ENCODE measurements at places on chromosomes 3 and 15. TPM values are rescaled to one million over a fixed set of nuclear protein-coding genes. Genes with fewer than 3 reads are reported as not detected.

- DNase-seq, result no peak
- no peaks in the 10 kb centered on the region for H3K4me1 ChIP-seq
- H3K4me3 ChIP-seq, result no peak overlapping the region
- no peak overlapping the region for H3K27ac ChIP-seq
- H3K27me3 ChIP-seq, result no peaks in the 10 kb centered on the region
Observed at GRCh38 chr3:127666676-127667075, 6.1 kb upstream of the ABTB1 start.

The DCBLD2 gene
- 75.4 TPM for total RNA-seq

DNA sequence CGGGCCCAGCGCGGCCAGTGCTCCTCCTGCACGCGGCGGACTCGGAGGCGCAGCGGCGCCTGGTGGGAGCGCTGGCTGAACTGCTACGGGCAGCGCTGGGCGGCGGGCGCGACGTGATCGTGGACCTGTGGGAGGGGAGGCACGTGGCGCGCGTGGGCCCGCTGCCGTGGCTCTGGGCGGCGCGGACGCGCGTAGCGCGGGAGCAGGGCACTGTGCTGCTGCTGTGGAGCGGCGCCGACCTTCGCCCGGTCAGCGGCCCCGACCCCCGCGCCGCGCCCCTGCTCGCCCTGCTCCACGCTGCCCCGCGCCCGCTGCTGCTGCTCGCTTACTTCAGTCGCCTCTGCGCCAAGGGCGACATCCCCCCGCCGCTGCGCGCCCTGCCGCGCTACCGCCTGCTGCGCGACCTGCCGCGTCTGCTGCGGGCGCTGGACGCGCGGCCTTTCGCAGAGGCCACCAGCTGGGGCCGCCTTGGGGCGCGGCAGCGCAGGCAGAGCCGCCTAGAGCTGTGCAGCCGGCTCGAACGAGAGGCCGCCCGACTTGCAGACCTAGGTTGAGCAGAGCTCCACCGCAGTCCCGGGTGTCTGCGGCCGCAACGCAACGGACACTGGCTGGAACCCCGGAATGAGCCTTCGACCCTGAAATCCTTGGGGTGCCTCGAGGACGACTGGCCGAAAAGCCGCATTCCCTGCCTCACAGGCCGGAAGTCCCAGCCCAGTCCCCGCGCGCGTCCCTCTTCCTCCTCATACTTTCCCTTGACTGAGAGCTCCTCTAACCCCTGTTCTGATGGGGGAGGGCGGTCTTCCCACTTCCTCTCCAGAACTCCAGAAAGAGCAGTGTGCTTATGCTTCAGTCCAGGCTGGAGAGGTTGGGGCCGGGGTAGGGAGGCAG is 1.4 kb upstream of the IL17RC start:
- no peaks in the 10 kb centered on the region for H3K36me3 ChIP-seq
- no peak overlapping the region for H3K27ac ChIP-seq
- H3K4me3 ChIP-seq, result peak overlapping the region; percentile 72
- H3K4me1 ChIP-seq, result peaks cover 17% of the 10 kb centered on the region

DNA sequence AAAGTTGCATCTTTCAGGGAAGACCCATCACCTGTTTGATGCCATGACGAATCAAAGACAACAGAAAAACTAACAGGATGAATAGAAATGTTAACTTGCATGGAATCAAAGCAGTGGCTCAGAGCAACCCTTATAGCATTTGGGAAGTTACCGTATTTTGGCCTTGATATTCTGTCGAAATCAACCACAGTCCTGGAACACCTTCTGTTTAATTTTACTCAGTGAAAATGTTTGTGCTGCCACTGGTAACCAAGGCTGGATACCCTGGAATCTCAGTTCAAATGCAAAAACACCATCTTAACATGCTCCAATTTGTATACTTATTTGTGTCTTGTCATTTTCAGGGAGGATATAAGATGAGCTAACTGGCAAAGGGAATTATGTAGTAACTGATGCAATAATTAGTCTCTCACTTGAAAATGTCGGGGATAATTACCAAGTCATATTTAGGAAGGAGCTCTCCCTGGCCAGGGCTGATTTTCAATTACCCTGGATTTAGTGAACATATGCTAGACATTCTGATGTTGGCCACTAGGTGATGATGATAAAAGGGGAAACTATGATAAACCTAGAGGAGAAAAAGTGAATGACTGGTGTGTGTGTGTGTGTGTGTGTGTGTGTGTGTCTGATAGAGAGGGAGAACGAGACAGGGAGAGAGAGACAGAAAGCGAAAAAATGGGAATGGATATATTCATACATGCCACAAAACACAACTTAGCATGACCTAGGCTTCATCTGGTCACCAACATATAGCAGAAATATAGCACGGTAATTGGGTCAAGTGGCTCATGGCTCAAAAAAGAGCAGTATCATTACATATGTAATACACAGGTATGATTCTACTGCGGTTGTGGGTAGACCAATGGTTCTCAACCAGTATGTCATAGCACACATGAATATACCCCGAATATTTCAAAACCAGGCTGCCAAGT is 19.0 kb upstream of the PRICKLE2 start:
- H3K4me1 ChIP-seq, result 0 out of 2 replicates have a peak, but pooled peaks cover 5% of the 10 kb centered on the region
- no peaks in the 10 kb centered on the region for H3K36me3 ChIP-seq
- H3K27me3 ChIP-seq, result no peaks in the 10 kb centered on the region
- peak; percentile 75 for DNase-seq

DNA sequence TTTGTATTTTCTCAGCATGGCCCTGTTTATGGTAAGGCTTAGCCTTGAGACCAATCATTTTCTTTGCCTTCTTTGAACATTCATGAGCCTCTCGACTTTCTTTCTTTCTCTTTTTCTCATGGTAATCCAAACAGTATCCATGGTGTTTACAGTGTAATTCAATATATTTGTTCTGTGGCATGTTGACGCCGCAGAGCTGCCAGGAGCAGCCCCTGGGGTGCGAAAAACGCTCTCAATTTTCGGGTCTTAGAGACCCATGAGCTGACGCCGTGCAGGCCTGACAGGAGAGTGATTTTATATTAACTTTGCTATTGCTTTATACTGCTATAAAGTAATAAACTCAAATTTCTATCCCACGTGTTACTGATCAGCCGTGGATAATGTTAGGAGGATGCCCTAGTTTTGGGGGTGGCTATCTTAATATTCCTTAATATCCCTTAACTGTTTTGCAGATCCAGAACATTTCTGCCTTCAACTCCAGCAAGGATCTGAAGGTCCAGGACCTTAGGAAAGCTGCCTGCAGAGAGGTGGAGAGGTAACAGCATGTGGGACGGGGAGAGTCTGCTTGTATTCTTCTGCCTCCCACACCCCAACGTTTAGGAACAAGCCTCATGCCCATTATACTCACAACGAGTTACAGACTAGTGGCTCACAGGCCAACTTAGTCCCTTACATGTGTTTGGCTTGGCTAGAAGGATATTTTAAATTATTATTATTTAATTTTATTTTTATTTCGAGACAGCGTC is 29.3 kb upstream of the MYO1E start:
- DNase-seq, result peak; percentile 40
- no peaks in the 10 kb centered on the region for H3K36me3 ChIP-seq
- peak overlapping the region; percentile 21 for H3K4me3 ChIP-seq
- peaks cover 22% of the 10 kb centered on the region for H3K27me3 ChIP-seq
- peaks cover 43% of the 10 kb centered on the region for H3K4me1 ChIP-seq

The GP9 gene
- not detected for total RNA-seq

The TMEM207 gene
- total RNA-seq, result not detected

- no peaks in the 10 kb centered on the region for H3K27me3 ChIP-seq
- peaks cover 9% of the 10 kb centered on the region for H3K4me1 ChIP-seq
Observed at GRCh38 chr3:196216681-196217211, 412 bp downstream of the SLC51A start.

The SLC24A5 gene
- total RNA-seq, result not detected

The ARL6 gene
- total RNA-seq, result 13.0 TPM

The TMEM45A gene
- 7.0 TPM for total RNA-seq

- no peak overlapping the region for H3K27ac ChIP-seq
- no peaks in the 10 kb centered on the region for H3K27me3 ChIP-seq
- no peak for DNase-seq
- H3K4me1 ChIP-seq, result peaks cover 30% of the 10 kb centered on the region
- no peak overlapping the region for H3K4me3 ChIP-seq
- H3K36me3 ChIP-seq, result no peaks in the 10 kb centered on the region
Observed at GRCh38 chr3:27454461-27454860, 29.7 kb downstream of the SLC4A7 start.

GRCh38 chr3:120894316-120895057 is 13.5 kb upstream of the STXBP5L start:
- H3K4me3 ChIP-seq, result no peak overlapping the region
- no peak for DNase-seq
- H3K36me3 ChIP-seq, result no peaks in the 10 kb centered on the region
- no peak overlapping the region for H3K27ac ChIP-seq
- H3K4me1 ChIP-seq, result no peaks in the 10 kb centered on the region
- H3K27me3 ChIP-seq, result no peaks in the 10 kb centered on the region

- no peak overlapping the region for H3K27ac ChIP-seq
- no peaks in the 10 kb centered on the region for H3K4me1 ChIP-seq
- peaks cover 23% of the 10 kb centered on the region for H3K36me3 ChIP-seq
Observed at GRCh38 chr15:34160735-34161134, 49.2 kb downstream of the KATNBL1 start.

DNA sequence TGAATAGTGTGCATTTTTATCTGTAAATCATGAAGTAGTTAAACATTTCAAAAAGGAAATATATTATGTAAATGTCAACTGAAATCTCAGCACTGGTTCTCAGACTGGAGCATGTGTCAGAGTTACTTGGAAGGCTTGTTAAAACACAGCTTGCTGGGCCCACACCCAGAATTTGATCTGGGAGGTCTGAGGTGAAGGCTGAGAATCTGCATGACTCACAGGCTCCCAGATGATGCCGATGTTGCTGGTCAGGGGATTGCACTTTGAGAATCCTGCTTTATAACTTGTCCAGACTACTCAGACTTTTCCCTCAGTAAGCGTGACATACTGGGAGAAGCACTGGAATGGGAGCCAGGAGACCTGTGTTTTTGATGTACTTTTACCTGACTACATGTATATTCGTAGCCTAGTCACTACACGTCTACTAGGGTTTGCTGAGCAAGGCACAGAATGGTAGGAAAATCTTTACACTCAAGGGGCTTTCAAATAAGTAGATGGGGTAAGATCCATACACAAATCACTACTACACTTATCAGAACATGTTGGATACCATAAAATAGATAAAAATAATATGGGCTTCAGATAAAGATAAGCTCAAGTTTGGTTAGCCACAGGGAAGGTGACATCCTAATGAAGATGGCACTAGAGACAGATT is 77.1 kb upstream of the MEX3B start:
- H3K4me3 ChIP-seq, result no peak overlapping the region
- DNase-seq, result no peak
- H3K36me3 ChIP-seq, result no peaks in the 10 kb centered on the region
- no peak overlapping the region for H3K27ac ChIP-seq
- no peaks in the 10 kb centered on the region for H3K27me3 ChIP-seq

The MYZAP gene
- total RNA-seq, result 0.66 TPM

The LMAN1L gene
- total RNA-seq, result not detected

The LRRK1 gene
- total RNA-seq, result 4.4 TPM

DNA sequence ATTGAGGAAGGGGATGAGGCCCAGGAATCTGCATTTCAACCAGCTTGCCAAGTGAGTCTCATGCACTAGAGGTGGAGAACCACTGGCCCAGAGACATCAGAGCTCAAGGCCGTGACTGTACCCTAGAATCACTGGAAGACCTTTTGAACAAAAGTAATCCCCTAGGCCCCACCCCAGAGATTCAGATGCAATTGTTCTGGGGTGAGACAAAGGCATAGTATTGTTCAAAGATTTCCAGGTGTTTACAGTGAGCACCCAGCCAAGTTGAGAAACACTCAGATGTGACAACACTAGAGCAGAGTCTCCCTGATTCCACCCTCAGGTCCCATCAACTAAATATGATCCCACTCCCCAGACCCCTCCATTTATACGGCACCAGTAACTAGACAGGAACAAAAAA is 290.3 kb upstream of the TLE3 start:
- no peak overlapping the region for H3K27ac ChIP-seq
- no peaks in the 10 kb centered on the region for H3K36me3 ChIP-seq
- no peak for DNase-seq
- H3K4me1 ChIP-seq, result no peaks in the 10 kb centered on the region
- no peaks in the 10 kb centered on the region for H3K27me3 ChIP-seq

- peak overlapping the region; percentile 43 for H3K27ac ChIP-seq
- DNase-seq, result peak; percentile 39
- 0 out of 2 replicates have a peak, but pooled peaks cover 14% of the 10 kb centered on the region for H3K4me1 ChIP-seq
- no peaks in the 10 kb centered on the region for H3K36me3 ChIP-seq
Observed at GRCh38 chr15:93837450-93837849, 393.9 kb upstream of the MCTP2 start.

DNA sequence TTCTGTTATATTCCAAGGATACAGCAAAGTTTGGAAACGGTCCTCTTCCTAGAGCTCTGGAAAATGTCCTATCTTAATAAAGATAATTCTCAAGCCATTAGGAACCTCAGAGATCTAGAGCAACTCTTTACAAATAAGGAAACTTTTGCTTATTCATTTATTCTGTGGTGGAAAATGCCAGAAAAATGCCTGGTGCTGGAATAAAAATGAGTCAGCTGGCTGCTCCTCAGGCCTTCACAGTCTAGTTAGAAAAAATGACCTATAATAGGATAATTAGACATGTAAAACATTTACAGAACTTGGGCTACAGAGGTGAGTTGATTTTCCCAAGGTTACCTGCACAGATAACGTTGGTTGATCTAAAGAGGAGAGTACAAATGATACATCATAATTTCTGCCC is 372.5 kb downstream of the NLGN1 start:
- no peaks in the 10 kb centered on the region for H3K27me3 ChIP-seq
- DNase-seq, result no peak
- peaks cover 21% of the 10 kb centered on the region for H3K4me1 ChIP-seq
- H3K27ac ChIP-seq, result no peak overlapping the region
- H3K4me3 ChIP-seq, result no peak overlapping the region
- H3K36me3 ChIP-seq, result no peaks in the 10 kb centered on the region

- H3K36me3 ChIP-seq, result 0 out of 2 replicates have a peak, but pooled peaks cover 4% of the 10 kb centered on the region
- no peaks in the 10 kb centered on the region for H3K27me3 ChIP-seq
- H3K4me3 ChIP-seq, result no peak overlapping the region
- no peaks in the 10 kb centered on the region for H3K4me1 ChIP-seq
- peak; percentile 80 for DNase-seq
- H3K27ac ChIP-seq, result no peak overlapping the region
Observed at GRCh38 chr3:156150434-156151066, 30.2 kb downstream of the KCNAB1 start.

The CORO2B gene
- total RNA-seq, result 2.8 TPM

DNA sequence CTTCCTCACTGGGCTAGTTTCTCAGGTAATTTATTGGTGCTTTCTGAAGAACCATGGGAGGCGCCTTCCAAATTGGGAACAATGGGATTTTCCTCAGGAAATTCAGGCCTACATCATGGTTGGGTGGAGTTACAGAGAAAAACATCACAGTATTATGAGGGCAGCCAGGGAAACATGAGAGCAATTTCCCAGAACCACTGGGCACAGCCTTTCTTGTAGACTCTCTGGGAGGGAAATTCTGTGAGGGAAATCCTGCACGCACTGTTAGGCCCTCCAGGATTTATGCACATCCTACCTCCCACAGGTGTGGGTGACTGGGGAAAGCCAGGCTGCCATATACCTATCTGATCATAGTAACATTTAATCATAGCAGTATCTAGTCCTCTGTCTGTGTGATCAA is 13.2 kb downstream of the POPDC2 start:
- H3K36me3 ChIP-seq, result no peaks in the 10 kb centered on the region
- DNase-seq, result no peak
- H3K4me3 ChIP-seq, result no peak overlapping the region
- no peaks in the 10 kb centered on the region for H3K27me3 ChIP-seq
- peaks cover 21% of the 10 kb centered on the region for H3K4me1 ChIP-seq

The MKRN3 gene
- total RNA-seq, result not detected

The SEMA3G gene
- 2.5 TPM for total RNA-seq

GRCh38 chr3:61353382-61353781 is 102.1 kb upstream of the FHIT start:
- no peak overlapping the region for H3K27ac ChIP-seq
- H3K4me3 ChIP-seq, result no peak overlapping the region
- no peaks in the 10 kb centered on the region for H3K27me3 ChIP-seq
- no peaks in the 10 kb centered on the region for H3K36me3 ChIP-seq

The MASP1 gene
- 1.6 TPM for total RNA-seq

The TOPAZ1 gene
- not detected for total RNA-seq

The SLC28A2 gene
- not detected for total RNA-seq

The MAP6D1 gene
- 10.6 TPM for total RNA-seq
